Frontal cortex (tissue), 4 donors: ENCODE measurements at places on chromosomes 2 and 18.

- no peak for DNase-seq
These were observed 221.0 kb downstream of the ZNF407 start for GRCh38 chr18:74818516-74819175.

- DNase-seq, result no peak
These were observed 271.5 kb downstream of the TRIB2 start for GRCh38 chr2:12988279-12988678.

- DNase-seq, result no peak
These were observed 115.2 kb downstream of the TPO start for GRCh38 chr2:1528273-1529064.

DNA sequence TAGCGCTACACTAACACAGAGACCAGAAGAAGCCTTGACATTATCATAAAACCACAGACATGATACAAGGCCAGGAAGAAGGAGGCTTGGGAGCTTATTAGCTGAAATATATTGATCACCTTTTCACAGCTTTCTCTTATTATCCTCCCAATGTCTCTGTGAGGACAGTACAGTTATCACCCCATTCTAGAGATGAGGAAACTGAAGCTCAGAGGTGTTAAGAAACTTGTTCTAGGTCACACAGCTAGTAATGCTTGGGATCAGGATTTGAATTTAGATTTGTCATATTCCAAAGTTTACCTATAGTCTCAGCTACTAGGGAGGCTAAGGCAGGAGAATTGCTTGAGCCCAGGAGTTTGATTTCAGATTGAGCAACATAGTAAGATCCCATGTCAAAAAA lies 44.6 kb upstream of the LTBP1 start:
- DNase-seq, result no peak

DNA sequence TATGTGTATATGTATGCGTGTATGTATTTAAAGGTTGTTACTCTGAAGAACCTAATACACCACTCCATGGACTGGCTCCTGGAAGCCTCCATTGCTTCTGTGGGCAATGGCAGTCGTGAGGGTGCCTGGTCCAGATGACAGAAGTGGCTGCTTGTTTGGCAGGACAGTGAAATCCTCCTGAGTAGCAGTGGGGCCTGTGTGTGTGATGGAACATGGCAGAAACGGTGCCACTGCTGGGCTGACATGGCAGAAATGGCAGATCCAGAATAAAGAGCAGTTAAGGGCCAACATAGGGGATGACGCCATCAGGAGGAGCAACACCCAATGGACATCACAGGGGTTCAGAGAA lies 6.1 kb upstream of the CPLX4 start:
- DNase-seq, result no peak

- DNase-seq, result no peak
These were observed 46.7 kb upstream of the ACVR1 start for GRCh38 chr2:157922815-157923214.

DNA sequence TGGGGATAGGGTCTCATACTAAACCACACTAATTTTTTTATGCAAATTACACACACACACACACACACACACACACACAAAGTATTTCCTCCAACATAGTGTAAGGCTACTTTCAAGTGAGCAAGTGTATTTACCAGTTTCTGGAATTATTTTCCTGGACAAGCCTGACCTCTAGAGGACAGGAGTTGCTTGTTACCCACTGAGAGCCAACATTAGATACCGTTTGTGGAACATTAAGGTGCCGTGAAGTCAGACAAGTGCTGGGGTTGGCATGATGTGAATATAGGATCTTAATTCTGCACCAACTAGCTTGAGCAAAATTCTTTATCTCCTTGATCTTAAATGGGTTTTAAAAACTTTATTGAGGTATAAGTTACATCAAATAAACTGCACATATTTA lies 39.3 kb upstream of the SERPINB2 start:
- no peak for DNase-seq

GRCh38 chr2:60368456-60368855 lies 185.0 kb downstream of the BCL11A start:
- no peak for DNase-seq

GRCh38 chr2:158688721-158689120 lies 106.4 kb upstream of the DAPL1 start:
- no peak for DNase-seq

DNA sequence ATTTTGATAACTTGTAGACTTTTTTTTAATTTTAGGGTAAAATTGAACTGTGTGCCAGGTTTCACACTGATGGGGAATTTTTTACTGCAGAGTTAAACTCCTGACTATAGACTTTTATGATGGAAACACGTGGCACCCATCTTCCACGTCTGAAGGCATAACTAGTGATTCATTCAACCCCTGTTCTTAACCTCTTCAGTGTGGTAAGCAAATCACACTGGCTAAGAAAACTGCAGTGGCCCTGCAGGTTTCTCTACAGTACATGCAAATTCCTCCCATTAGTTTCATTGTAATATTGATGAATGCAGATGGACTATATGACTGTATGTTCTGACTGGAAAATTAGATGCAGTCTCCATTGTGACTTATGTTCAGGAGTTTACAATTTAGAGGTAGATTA lies 47.2 kb downstream of the SMAD4 start:
- DNase-seq, result no peak
